ENCODE measurements at places on chromosomes 11 and 22.

GRCh38 chr11:133896642-133897330 lies 51.5 kb upstream of the SPATA19 start:
- H3K27ac ChIP-seq = no peak overlapping the region
- H3K4me1 ChIP-seq = no peaks in the 10 kb centered on the region
- no peak for DNase-seq
- H3K36me3 ChIP-seq = no peaks in the 10 kb centered on the region

DNA sequence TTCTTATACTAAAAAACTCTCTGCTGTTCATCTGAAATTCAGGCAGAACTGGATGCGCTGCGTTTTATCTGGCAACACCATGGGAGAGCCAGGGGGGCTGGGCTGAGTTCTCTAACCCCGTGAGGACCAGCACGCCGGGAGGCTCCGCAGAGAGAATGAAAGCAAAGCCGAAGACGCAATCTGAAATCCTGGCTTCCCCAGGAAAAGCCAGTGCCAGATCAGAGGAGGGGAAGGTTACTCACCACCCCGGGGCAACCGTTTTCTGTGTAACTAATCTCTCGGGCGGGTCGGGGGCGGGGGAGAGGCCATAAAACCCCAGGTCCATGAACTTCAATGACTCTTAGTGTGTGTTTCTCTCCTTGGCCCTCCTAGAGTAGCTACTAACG lies 99.4 kb downstream of the SHANK2 start:
- no peaks in the 10 kb centered on the region for H3K4me1 ChIP-seq
- no peak for DNase-seq
- H3K27ac ChIP-seq = no peak overlapping the region
- no peak overlapping the region for H3K4me3 ChIP-seq

DNA sequence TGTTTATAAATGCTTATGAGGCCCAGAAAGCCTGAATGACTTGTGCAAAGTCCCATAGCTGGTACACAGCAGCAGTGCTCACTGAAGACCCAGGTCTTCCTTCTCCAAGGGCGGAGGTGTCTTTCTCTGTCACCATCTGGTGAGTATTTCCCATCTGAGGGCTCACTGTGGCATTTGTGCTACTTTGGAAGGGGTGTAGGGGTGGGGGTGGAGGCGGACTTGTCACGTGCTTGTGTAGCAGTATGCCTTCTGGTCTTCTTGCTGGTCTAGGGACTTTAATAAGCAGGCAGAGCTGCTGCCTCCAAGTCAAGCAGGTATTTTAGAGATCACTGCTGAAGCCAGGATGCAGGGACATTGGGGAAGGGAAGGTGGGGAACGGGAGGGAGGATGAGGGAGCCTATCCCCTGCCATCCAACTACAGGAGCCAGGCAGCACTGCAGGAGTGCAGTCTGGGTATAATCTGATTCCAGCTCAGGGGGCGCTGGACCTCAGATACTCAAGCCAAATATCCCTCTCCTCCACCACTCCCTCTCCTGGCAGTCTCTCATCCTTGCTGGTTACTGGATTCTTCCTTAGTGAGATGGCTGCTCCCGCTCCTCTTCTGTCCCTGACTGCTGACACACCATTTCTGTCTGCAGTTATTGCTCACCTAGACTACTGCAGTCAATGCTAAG lies 3.4 kb downstream of the ABCC8 start:
- no peaks in the 10 kb centered on the region for H3K4me1 ChIP-seq
- no peak for DNase-seq
- H3K4me3 ChIP-seq = no peak overlapping the region

GRCh38 chr11:24161587-24161986 lies 335.3 kb upstream of the LUZP2 start:
- H3K27me3 ChIP-seq = no peaks in the 10 kb centered on the region
- H3K4me3 ChIP-seq = no peak overlapping the region
- H3K36me3 ChIP-seq = no peaks in the 10 kb centered on the region
- DNase-seq = no peak
- no peak overlapping the region for H3K27ac ChIP-seq

Measured in activated naive CD8-positive, alpha-beta T cell treated with anti-CD3 and anti-CD28 coated beads for 36 hours (primary cell).